T-helper 17 cell (primary cell): ENCODE measurements at places on chromosomes 13 and 19. TPM values are rescaled to one million over a fixed set of nuclear protein-coding genes. Genes with fewer than 3 reads are reported as not detected.

The ZNF429 gene
- total RNA-seq, result 10.7 TPM

DNA sequence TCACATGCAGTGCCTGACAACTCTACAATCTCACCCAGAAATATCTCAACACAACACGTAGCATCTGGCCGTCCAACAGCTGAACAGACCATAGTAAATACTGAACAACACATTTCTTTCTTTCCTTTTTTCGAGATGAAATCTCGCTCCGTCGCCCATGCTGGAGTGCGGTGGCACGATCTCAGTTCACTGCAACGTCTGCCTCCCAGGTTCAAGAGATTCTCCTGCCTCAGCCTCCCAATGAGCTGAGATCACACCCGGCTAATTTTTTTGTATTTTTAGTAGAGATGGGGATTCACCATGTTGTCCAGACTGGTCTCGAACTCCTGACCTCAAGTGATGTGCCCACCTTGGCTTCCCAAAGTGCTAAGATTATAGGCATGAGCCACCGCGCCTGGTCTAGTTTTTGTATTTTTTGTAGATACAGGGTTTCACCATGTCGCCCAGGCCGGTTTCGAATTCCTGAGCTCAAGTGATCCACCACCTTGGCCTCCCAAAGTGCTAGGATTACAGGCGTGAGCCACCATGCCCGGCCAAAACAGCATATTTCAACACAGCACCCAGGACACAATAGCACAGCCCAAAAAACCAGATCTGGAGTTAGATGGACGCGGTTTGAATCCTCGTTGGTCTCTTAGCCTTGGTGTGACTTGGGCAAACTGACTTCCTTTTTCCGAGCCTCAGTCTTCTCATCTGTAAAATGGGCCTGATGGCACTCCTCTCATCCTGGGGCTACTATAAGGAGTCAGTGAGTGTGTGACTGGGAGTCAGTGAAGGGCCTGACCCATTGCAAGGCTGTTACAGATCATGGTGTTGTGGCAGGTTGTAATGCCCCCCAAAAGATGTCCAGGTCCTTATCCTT is 22.6 kb downstream of the CYP2A6 start:
- H3K36me3 ChIP-seq, result peaks cover 3% of the 10 kb centered on the region
- peaks cover 19% of the 10 kb centered on the region for H3K4me1 ChIP-seq

DNA sequence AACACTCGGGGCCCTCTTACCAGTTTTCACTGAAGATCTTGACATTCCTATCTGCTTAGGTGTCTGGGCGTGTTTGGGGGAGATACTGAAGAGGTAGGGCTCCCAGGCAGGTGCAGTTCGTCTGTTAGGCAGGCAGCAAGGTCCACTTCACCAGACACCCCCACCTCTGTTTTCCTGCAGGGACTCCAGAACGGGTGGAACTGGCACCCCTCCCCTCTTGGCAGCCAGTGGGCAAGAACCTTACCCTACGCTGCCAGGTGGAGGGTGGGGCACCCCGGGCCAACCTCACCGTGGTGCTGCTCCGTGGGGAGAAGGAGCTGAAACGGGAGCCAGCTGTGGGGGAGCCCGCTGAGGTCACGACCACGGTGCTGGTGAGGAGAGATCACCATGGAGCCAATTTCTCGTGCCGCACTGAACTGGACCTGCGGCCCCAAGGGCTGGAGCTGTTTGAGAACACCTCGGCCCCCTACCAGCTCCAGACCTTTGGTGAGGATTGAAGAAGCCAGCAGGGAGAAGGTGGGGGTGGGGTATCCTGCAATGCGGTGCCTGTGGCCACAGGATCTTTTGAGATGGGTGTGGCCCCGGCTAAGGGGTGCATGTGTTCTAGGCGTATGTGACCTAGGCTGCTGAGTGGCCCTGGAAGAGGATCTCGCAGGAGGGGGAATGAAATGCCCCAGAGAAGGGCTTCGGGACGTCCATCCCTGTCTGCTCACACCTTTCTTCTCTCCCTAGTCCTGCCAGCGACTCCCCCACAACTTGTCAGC is 3.3 kb upstream of the ICAM4 start:
- H3K4me1 ChIP-seq, result peaks cover 25% of the 10 kb centered on the region
- no peak overlapping the region for H3K27ac ChIP-seq
- peaks cover 12% of the 10 kb centered on the region for H3K27me3 ChIP-seq

The RPL36 gene
- 1,376 TPM for total RNA-seq

- no peak for DNase-seq
- H3K27me3 ChIP-seq, result peaks cover 71% of the 10 kb centered on the region
- H3K36me3 ChIP-seq, result peaks cover 16% of the 10 kb centered on the region
- H3K4me1 ChIP-seq, result peaks cover 34% of the 10 kb centered on the region
- H3K27ac ChIP-seq, result no peak overlapping the region
- no peak overlapping the region for H3K4me3 ChIP-seq
Observed at GRCh38 chr19:45597425-45598111, 4.4 kb downstream of the GPR4 start.
